ENCODE measurements at places on chromosomes 16 and 17.

GRCh38 chr16:81493755-81494433, 49.3 kb downstream of the CMIP start:
- no peak for DNase-seq

DNA sequence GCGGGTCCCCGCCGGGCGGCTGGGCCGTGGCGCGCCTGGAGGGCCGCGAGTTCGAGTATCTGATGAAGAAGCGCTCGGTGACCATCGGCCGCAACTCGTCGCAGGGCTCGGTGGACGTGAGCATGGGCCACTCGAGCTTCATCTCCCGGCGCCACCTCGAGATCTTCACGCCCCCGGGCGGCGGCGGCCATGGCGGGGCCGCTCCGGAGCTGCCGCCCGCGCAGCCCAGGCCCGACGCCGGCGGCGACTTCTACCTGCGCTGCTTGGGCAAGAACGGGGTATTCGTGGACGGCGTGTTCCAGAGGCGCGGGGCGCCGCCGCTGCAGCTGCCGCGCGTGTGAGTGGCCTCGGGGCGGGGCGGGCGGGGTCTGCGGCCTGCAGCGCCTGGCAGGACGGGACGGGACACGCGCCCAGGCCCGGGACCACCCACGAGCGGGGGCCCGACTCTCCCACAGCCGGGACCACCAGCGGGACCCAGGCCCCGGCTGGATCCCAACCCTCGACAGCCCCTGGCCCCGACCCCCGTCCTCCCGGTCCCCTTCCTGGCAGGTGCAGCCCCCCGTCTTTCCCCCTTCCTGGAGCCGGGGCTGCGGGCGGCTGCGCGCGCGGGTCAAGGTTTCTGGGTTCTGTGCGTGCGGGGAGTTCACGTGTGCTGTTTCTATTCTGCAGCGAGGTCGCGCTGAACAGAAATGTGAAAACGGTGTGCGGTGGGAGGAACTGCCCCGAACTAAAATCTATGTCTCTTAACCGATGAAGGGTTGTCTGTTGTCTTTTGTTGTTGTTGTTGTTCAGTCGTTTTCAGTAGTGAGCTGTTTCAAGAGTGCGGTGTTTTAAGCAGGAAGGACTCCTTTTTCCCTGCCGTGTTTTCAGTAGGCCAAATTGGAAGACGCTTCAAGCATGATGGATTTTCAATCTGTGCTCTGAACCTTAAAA, 705 bp downstream of the FOXK2 start:
- peak; percentile 44 for DNase-seq

DNA sequence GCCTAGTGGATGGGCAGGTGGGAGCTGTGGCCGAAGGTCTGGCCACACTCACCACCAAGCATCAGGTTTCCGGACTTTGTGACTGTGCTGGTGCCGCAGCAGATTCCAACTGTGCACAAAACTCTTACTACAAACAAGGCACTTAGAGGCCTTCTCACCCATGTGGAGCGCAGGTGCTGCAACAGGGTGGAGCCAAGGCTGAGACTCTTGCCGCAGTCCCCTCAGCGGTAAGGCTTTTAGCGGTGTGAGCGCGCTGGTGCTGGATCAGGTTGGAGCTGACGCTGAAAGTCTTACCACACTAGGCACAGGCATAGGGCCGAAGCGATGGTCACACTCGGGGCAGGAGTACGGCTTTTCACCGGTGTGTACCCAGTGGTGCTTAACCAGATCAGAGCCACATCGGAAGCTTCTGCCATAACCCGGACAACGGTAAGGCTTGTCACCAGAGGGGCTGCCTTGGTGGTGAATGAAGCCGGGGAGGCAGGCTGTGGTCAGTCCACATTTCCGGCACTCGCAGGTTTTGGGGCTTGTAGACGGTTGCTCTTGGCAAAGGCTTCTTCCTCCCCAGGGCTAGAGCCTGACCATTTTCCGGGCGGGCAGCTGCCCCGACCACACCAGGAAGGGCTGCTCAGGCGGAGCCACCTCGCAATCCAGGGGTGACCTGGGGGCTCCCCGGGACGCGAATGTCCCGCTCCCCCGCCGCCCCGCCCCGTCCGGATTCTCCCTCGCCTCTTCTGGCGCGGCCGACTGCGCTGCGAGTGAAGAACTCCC, 1.0 kb upstream of the ARMC5 start:
- peak; percentile 73 for DNase-seq

DNA sequence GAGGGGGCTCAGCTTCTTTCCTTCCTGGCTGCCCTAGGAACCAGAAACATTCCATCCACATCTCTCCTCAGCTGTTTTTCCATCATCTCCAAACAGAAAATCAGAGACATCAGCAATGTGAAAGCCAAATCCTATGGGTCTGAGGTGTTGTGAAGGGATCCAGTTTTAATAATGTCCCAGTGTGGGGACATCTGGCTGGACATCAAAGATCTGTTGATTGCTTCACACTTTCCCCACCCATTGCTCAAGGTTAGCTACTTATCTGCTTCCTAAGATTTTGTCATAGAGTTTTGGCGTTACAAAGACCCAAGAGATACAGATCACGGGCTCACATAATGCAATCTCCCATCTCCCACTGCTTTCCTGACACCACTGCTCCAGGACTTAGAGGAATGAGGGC, 47.8 kb upstream of the AXIN2 start:
- no peak for DNase-seq

GRCh38 chr17:4720787-4721186, 10.4 kb downstream of the ARRB2 start:
- DNase-seq = no peak

GRCh38 chr17:76034428-76035350, 7.6 kb upstream of the EVPL start:
- DNase-seq = no peak

GRCh38 chr16:71917900-71918299, 22.6 kb downstream of the IST1 start:
- no peak for DNase-seq

DNA sequence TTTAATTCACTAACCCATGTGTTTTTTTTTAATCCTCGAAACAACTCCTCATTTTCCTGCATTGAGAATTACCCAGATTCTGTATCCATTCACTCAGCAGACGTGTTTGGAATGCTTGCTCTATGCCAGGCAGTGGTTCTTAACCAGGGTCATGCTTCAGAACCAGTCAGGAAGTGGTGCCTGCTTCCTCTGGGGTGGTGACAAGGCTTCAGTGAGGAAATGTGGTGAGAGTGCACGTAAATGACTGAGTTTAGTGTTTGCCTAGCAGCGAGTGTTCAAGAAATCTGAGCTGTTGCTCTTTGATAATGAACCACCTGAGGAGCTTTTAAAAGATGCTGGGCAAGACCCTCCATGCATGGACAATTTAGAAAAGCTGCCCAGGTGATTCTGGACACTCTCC, 9.9 kb downstream of the ZFP90 start:
- no peak for DNase-seq

GRCh38 chr16:16168431-16168830, 54.9 kb downstream of the ABCC6 start:
- no peak for DNase-seq

- no peak for DNase-seq
Observed at GRCh38 chr17:4033751-4034251, 69.6 kb upstream of the ATP2A3 start.

DNA sequence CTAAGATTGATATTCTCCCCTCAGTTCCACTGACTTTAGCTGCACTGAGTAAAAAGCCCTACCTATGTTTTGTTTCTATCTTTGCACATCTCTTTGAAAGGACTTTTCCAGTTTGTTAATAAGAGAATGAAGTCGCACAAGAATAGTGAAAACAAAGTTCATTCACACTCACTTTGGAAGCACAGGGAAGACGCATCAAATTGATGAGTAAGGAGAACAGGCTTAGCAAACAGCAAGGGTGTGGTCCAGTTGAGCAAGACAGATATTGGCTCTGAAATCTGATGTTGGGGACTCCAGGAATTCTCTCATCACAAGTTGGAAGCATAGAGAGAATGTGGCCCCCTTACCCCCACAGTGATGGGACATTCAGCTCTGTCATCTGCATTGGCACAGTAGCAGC, 221.3 kb downstream of the CDH11 start:
- DNase-seq = no peak

DNA sequence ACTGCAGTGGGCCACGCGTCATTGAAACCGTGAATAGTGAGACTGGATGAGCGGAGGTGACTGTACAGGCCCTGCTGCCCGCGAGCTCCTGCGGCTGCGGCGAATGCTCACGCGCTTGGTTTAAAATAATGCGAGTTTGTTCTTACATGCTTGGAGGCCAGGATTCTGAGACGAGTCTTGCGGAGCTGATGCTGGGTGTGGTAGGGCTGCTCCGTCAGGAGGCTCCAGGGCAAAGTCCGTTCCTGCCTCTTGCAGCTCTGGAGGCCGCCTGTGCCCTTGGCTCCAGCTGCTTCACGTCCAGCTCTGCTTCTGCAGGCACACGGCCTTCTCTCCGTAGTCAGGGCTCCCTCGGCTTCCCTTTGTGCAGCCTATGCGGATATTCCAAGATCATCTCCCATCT, 9.5 kb downstream of the ACSF3 start:
- DNase-seq = no peak

- DNase-seq = no peak
Observed at GRCh38 chr17:82697808-82698064, 762 bp downstream of the RAB40B start.

DNA sequence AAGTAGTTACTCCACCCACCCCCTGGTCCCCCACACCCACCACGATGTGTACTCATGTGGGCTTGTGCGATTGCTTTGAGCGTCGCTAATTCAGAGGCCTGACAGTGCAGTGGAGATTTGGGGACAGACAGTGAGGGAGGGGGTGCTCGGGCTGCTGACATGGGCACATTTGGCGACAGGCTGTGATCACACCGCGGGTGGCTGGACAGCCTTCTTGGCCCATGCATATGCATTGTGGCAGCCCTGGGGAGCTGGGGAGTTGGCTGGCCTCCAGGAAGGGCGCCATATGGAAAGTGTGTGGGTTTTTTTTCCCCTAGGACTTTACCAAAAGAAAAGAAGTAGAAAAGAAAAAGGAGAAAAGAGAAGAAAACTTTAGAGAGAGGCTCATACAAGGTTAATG, 275.5 kb upstream of the N4BP1 start:
- DNase-seq = no peak

- no peak for DNase-seq
Observed at GRCh38 chr17:8153031-8153451, 837 bp upstream of the PER1 start.

- peak; percentile 89 for DNase-seq
Observed at GRCh38 chr17:27239046-27239445, 54.9 kb upstream of the WSB1 start.

- no peak for DNase-seq
Observed at GRCh38 chr17:43400943-43401717, 2.3 kb downstream of the ARL4D start.

GRCh38 chr16:84366208-84366607, 2.1 kb upstream of the ATP2C2 start:
- DNase-seq = no peak

DNA sequence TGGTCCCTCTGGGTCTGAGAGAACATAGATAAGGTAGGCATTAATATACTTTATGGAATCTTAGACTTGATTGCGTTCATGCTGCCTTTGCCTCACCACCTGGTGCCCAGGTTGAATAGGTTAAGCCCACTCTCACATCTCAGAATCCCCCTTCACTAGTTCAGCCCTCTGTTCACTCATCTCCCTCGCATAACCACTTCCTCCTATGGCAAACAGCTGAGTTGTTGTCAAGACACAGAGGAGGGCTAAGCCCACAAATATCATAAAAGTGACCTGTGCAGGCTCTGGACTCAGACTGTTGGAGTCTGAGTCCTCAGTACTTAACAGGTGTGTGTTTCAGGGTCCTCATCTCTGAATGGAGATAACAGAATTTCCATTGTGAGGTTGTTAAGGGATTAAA, 55.7 kb downstream of the GOSR1 start:
- DNase-seq = no peak

DNA sequence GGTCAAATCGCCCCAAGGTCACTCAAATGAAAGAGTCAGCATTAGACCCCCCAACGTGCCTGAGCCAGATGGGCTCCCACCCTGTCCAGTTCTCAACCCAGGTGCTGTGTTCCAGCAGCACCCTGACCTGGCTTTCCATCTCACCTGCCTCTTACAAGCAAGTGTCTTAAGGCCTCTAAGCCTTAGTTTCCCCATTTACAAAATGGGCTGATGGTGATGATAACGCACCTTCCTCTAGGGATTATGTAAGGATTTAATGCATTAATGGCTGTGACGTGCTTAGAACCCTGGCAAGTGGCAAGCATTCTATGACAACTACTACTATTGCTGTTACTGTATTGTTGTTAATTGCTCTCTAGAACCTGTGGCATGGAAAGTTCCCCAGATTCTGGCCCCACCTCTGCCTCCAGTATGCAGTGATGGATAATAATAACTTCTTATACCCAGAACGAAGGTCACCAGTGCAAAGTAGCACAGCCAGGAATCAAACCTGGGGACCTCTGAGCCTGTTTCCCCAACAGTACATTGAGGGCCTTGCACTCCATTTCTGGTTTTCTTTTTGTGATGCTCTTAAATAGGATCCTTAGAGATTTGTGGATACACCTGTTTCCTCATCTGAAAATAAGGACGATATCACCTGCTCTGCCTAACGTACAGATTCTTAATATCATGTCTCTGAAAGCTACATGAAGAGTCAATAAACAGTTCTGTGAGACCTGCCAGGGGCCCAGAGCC, 3.3 kb upstream of the SLC25A39 start:
- DNase-seq = no peak

DNA sequence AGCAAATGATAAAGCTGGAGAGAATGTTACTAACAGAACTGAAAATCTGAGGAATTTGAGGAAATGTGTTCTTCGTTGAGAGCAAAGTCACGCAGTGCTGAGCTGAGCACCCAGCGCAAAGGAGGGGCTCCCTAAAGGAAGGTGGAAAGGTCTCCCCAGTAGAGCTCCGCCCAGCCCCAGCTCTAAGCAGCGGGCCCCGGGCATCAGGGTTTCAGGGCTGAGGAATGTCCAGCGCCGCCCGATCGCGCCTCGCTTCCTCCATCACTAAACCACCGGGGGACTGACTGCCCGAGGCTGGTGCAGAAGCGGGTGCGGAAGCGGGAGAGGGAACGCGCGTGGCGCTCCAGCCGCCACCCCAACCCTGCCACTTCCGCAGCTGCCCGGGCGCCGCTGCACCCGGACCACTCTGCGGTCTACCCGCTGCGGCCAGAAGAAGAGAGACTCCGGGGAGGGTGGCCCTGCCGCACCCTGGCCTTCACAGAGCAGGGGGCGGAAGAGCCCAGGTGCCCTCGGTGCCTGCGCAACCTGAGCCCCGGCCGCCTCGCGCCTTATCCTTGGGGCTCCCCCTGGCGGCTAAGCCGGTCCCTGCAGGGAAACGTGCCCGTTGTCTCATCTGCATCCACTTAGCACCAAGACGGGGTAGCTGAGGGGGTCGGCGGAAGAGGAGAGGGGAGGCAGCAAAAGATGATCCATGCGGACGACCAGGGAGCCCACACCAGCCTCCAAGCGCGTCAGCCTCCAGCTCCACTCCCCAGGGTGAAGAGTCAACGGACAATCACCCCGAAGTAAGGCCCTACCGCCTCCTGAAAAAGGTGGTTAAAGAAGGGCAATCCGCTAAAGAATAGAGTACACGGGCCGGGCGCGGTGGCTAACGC, 12.4 kb upstream of the GUCY2D start:
- DNase-seq = peak; percentile 78

DNA sequence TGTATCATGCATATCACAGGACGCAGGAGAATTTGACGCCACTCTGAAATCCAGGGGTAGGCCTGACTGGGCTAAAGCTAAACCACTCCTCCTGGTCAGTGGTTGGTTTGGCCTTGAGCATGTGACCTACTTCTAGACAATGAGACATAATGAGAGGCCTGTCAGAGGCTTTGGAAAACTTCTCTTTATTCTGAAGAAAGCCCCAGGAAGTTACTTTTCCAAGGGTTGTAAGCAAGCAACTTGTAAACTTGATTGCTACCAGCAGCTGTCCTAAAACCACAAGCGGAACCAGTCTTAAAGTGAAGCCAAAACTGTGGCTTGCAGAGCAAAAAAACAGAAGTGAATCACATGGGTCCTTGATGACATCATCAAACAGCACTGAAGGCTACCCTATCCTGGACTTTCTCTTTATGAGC, 138.2 kb upstream of the COX10 start:
- DNase-seq = peak; percentile 100

All from MV-4-11 (cell line).